Activated naive CD4-positive, alpha-beta T cell treated with anti-CD3 and anti-CD28 coated beads, Interleukin-2, amount 10 ng/mL, durations not matched to agents 7 days and 5 days (primary cell): ENCODE measurements at places on chromosomes 1 and 21.

DNA sequence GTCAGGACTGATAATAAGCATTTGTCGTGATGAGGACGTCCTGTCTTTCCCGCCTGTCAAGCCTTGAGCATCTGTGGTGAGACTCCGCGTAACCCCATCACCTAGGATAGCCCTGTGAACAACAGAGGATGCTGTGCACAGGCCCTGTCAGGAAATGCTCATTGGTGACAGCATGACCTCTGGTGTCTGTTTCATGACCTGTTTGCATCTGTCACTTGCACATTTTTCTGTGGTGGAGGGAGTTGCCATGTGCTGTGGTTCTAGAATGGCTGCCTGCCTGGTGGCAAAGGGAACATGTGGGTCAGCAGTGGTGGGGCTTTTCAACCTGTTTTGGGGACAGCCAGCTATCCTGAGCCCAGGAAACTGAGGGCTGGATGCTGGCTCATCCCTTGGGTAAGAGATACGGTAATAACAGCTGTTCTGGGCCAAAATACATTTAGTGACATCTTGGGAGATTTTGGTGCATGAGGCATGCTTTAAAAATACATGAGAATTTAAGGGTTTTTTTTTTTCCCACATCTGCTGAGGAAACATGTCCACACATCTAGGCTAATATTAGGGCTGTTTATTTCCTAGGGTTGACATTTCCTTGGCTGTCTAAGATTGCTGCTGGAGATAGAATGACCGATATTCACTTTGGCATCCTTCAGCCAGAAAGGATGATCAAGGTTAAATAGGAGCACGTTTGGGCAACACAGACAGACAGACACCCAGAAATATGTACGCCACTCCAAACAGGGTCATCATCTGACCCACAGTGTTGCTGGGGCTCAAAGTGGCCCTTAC lies 52.9 kb downstream of the KCNC4 start:
- no peak overlapping the region for H3K4me3 ChIP-seq
- no peaks in the 10 kb centered on the region for H3K36me3 ChIP-seq
- peak; percentile 30 for DNase-seq

GRCh38 chr1:230288641-230289349 lies 137.3 kb downstream of the PGBD5 start:
- DNase-seq: no peak
- peaks cover 38% of the 10 kb centered on the region for H3K27me3 ChIP-seq
- H3K4me1 ChIP-seq: peaks cover 5% of the 10 kb centered on the region
- H3K36me3 ChIP-seq: no peaks in the 10 kb centered on the region
- no peak overlapping the region for H3K4me3 ChIP-seq

DNA sequence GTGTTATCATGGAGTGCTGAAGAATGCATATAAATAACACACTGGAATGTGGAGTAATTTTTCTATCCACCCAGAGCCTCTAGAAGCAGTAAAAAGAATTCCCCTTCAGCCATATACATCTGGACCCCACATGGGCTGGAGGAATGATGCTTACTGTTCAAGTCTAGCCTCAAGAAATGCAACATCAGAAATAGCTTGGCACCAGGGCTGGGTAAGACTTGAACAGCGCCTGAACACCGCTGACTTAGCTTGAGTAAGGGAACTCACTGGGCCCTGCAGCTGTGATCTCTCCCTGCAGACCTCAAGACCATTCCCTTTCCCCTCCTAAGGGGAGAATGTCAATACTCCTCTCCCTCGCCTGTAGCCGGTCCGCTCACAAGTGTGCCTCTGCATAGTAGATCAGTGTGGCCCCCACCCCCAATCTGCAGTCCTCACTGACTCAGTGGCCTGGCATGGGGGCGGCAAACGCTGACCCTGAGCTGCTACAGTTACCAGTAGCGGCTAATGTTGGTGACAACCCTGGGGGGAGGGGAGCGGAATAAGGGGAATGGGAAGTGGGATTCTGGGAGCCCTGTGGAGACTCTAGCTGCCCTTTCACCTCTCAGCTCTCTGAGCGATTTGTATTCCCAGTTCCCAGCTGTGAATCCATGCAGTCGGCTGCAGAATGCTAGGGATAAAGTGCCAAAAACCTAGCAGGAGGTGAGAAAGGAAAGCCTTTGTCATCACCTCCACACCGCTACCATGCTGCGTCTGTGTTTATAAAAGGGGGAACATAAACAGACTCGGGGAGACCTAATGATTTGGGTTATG lies 483.9 kb downstream of the DISC1 start:
- no peaks in the 10 kb centered on the region for H3K4me1 ChIP-seq
- no peaks in the 10 kb centered on the region for H3K36me3 ChIP-seq
- no peak overlapping the region for H3K4me3 ChIP-seq
- no peak for DNase-seq
- H3K27me3 ChIP-seq: peaks cover 13% of the 10 kb centered on the region

DNA sequence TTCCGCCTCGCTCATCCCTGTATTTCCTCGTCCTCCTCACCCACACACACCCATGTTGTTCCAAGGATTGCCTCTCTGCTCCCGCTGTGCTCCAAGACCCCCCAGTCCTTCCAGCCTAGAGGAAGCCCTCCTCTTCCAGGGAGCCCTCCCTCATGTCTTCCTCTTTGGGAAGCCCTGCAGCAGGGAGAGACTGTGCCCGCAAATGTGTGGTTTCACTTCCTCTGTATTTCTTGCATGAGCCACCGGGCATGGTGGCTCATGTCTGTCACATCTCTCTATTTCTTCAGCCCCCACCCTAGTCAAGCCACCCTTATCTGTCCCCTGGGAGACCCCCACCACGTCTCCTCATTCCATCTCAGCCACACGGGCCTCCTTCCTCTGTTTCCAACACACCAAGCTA lies 57.5 kb upstream of the PAX7 start:
- H3K4me3 ChIP-seq: no peak overlapping the region
- H3K36me3 ChIP-seq: no peaks in the 10 kb centered on the region
- no peaks in the 10 kb centered on the region for H3K4me1 ChIP-seq
- no peak overlapping the region for H3K27ac ChIP-seq
- peaks cover 29% of the 10 kb centered on the region for H3K27me3 ChIP-seq

GRCh38 chr1:162976628-162977027 lies 92.5 kb upstream of the RGS4 start:
- H3K4me1 ChIP-seq: no peaks in the 10 kb centered on the region
- no peak overlapping the region for H3K27ac ChIP-seq
- H3K4me3 ChIP-seq: no peak overlapping the region
- H3K27me3 ChIP-seq: peaks cover 11% of the 10 kb centered on the region
- no peaks in the 10 kb centered on the region for H3K36me3 ChIP-seq

GRCh38 chr1:21543598-21543997 lies 34.4 kb downstream of the ALPL start:
- no peak overlapping the region for H3K27ac ChIP-seq
- H3K4me1 ChIP-seq: no peaks in the 10 kb centered on the region
- H3K27me3 ChIP-seq: peaks cover 30% of the 10 kb centered on the region
- DNase-seq: no peak
- H3K36me3 ChIP-seq: no peaks in the 10 kb centered on the region

GRCh38 chr1:29805896-29806160 lies 569.5 kb downstream of the PTPRU start:
- no peak overlapping the region for H3K4me3 ChIP-seq
- peaks cover under 1% of the 10 kb centered on the region for H3K27me3 ChIP-seq
- H3K36me3 ChIP-seq: no peaks in the 10 kb centered on the region
- no peaks in the 10 kb centered on the region for H3K4me1 ChIP-seq

GRCh38 chr1:87058343-87058649 lies 143.9 kb downstream of the HS2ST1 start:
- DNase-seq: no peak
- H3K4me3 ChIP-seq: no peak overlapping the region
- peaks cover 1% of the 10 kb centered on the region for H3K36me3 ChIP-seq
- H3K4me1 ChIP-seq: peaks cover 9% of the 10 kb centered on the region
- no peak overlapping the region for H3K27ac ChIP-seq

DNA sequence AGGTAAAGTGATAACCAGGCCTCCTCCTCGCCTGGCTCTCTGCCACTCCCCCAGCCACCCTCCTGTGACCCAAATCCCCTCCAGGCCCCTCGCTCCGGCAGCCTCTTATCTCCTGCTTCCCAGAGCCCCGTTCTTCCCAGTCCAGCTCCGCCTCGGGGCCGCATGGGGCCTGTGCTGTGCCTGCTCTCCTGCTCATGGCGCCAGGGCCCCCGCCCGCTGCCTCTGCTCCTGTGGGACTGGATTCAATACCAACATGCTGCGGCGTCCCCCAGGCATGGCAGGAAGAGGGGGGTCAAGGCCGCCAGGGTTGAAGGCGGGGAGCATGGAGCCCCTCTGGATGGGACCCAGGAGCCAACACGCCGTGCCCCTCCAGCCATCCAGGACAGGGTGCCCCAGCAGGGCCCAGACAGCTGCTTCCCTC lies 213.0 kb upstream of the VAMP3 start:
- DNase-seq: no peak
- H3K27me3 ChIP-seq: peaks cover 20% of the 10 kb centered on the region
- H3K4me3 ChIP-seq: no peak overlapping the region
- no peaks in the 10 kb centered on the region for H3K4me1 ChIP-seq
- H3K36me3 ChIP-seq: no peaks in the 10 kb centered on the region

DNA sequence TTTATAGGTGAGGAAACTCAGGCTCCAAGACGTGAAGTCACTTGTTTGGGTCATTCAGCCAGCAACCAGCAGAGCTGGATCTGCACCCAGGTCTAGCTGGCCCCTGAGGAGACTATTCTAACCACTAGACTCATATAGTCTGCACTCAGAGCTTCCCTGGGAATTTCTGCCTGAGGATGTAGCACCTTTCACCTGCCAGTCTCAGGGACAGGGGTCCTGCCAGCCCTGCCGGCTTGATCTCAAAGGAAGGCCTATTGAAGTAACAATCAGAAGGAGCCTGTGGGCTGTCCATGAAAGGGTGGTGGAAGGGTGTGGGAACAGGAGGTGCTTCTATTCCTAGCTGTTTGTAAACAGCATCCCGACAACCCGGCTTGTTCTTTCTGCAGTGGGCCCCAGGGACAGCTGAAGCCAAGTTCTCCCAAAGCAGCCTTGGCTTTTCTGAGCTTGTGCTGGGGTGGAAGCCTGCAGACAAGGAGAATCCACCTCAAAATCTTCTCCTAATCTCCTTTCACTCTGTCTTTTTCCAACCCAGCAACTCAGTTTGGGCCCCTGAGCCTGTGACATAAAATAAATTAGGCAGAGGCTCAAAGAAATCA lies 7.8 kb downstream of the LMOD1 start:
- no peak overlapping the region for H3K27ac ChIP-seq
- H3K4me3 ChIP-seq: no peak overlapping the region
- H3K36me3 ChIP-seq: no peaks in the 10 kb centered on the region

DNA sequence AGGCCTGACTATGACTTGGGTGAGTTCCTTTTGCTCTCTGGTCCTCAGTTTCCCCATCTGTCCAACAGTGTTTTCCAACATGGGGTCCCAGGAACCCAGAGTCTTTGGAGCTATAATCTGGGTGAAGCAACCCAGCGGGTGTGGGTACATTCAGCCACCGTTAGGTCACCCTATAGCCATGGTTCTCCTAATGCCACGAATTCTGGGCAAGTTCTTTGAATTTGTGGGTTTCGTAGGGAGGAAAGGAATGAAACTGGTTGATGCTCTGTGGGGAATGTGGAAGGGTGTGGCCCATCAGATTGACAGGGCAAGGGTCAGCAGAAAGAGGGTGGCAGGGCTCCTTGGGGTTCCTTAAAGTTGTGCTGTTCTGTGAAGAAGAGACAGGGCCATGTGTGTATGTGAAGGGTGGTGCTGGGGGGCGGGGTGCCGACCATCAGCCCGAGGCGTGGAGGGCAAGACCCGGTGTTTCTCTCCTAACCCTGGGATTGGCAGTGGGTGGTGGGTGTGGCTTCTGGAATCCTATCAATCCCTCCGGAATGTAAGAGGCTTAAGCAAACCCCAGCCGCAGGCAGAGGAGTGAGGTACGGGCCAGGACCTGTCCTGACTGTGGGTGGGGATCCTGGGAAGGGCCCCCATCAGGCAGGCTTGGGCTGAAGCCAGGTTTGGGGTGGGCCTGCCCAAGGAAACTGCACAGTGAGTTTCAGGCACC lies 35.5 kb upstream of the ZNF362 start:
- H3K4me1 ChIP-seq: no peaks in the 10 kb centered on the region
- no peaks in the 10 kb centered on the region for H3K36me3 ChIP-seq
- no peak overlapping the region for H3K27ac ChIP-seq

- H3K4me1 ChIP-seq: no peaks in the 10 kb centered on the region
- no peak for DNase-seq
- no peak overlapping the region for H3K4me3 ChIP-seq
Measured at GRCh38 chr1:87495147-87495546, 166.5 kb downstream of the LMO4 start.

- no peak overlapping the region for H3K4me3 ChIP-seq
- peaks cover 27% of the 10 kb centered on the region for H3K27me3 ChIP-seq
- no peak overlapping the region for H3K27ac ChIP-seq
- peaks cover 10% of the 10 kb centered on the region for H3K4me1 ChIP-seq
- H3K36me3 ChIP-seq: no peaks in the 10 kb centered on the region
Measured at GRCh38 chr1:204367956-204368355, 8.2 kb upstream of the PLEKHA6 start.

GRCh38 chr1:70888722-70889121 lies 158.9 kb downstream of the PTGER3 start:
- no peaks in the 10 kb centered on the region for H3K4me1 ChIP-seq
- DNase-seq: no peak
- no peaks in the 10 kb centered on the region for H3K36me3 ChIP-seq
- no peak overlapping the region for H3K4me3 ChIP-seq

GRCh38 chr1:192732787-192733186 lies 76.1 kb upstream of the RGS2 start:
- no peak for DNase-seq
- no peaks in the 10 kb centered on the region for H3K4me1 ChIP-seq
- H3K36me3 ChIP-seq: no peaks in the 10 kb centered on the region
- H3K4me3 ChIP-seq: no peak overlapping the region

- peaks cover 91% of the 10 kb centered on the region for H3K4me1 ChIP-seq
- DNase-seq: peak; percentile 59
- H3K36me3 ChIP-seq: peaks cover 61% of the 10 kb centered on the region
- peak overlapping the region; percentile 72 for H3K27ac ChIP-seq
Measured at GRCh38 chr1:109498161-109498801, 4.4 kb downstream of the CYB561D1 start.

- no peaks in the 10 kb centered on the region for H3K27me3 ChIP-seq
- no peaks in the 10 kb centered on the region for H3K4me1 ChIP-seq
- DNase-seq: no peak
Measured at GRCh38 chr1:59828160-59828559, 13.4 kb downstream of the HOOK1 start.

DNA sequence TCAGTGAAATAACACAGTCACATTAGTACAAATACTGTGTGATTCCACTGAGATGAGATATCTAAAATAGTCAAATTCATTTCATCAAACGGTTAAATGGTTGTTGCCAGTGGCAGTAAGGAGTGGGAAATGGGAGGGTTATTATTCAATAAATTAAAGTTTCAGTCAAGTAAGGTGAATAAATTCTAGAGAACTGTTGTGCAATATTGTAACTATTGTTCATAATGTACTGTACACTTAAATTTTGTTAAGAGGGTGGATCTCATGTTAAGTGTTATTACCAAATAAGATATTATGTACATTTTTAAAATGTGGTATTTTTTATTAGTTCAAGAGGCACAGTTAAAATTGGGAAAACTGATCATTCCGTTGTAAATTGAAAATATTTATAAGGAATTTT lies 463.3 kb upstream of the BRINP3 start:
- no peak overlapping the region for H3K27ac ChIP-seq
- DNase-seq: no peak
- no peak overlapping the region for H3K4me3 ChIP-seq
- H3K4me1 ChIP-seq: no peaks in the 10 kb centered on the region

- no peaks in the 10 kb centered on the region for H3K27me3 ChIP-seq
- no peak overlapping the region for H3K27ac ChIP-seq
- no peak overlapping the region for H3K4me3 ChIP-seq
- DNase-seq: no peak
- H3K36me3 ChIP-seq: no peaks in the 10 kb centered on the region
Measured at GRCh38 chr21:25501996-25502665, 105.2 kb downstream of the MRPL39 start.
